ENCODE measurements at places on chromosomes 2 and 18.
A peak's percentile ranks its signal among the peaks of the same experiment; 100 is the strongest.

DNA sequence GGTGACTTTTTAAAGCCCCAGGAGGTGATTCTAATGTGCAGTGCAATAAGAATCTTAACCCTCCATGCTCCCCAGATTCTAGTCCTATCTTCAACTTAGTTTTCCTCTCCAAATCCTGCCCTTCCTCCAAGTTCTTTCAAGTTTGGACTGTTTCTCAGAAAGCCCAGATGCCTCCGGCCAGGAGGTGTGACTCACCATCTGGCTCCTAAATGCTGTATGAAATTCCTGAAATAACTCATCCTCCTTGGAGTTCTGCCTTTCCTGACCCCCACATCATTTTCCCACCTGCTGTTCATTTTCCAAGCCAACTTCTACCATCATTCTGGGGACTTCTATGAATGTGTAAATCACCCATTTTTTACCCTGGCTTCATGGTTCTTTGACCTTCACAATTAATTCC is 118.2 kb upstream of the NOL4 start:
- DNase-seq: peak; percentile 64

DNA sequence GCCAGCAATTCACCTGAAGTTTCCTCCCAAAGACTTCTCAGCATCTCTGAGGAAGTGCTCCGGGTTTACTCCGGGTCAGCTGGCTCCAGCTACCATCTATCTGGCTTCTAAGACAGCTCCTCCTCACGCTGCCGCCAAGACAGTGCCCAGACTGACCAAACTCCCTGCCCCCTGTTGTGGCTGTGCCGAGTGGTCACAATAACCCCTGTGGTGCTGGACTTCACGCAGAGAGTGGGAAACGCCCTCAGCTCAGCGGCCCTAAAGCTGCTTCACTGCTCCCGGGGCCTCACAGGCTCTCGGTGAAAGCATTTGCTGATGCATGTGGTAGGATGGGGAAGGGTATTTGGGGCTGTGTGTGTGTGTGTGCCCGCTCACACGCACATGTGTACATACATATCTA is 154.8 kb upstream of the ZNF236 start:
- no peak for DNase-seq

DNA sequence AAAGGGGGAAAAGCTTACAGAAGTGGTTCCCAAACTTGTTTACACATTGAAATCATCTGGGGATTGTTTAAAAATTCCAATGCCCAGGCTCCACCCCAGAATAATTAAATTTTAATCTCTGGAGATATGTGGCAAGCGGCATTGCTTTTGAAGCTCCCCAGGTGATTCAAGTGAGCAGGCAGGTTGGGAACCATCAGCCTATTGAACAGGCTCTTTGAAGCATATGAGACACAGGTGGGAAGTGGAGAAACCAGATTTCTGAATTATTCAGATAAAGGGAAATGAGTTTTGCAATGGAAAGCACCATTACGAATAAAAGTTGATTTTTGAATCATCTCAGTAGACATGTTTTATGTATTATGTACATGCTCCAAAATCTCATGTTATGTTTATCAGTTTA is 57.6 kb upstream of the NOSTRIN start:
- DNase-seq: no peak

DNA sequence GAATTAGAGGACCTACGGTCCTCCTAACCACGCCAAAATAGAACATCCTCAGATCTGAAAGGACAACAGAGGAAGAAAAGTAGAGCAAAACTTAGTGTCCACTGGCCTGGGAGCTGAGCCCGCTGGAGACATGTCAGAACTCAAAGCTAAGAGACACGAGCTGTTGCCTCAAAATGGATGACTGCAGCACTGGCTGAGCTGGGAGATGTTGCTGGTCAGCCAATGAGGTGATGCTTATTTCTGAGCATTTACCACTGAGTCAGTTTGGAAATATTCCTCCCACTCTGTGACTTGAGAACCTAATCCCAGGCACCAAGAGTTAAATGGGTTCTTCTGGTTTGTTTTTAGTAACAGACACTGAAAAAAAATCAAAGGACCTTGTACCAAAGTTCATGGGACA is 32.6 kb downstream of the FBXO15 start:
- no peak for DNase-seq

DNA sequence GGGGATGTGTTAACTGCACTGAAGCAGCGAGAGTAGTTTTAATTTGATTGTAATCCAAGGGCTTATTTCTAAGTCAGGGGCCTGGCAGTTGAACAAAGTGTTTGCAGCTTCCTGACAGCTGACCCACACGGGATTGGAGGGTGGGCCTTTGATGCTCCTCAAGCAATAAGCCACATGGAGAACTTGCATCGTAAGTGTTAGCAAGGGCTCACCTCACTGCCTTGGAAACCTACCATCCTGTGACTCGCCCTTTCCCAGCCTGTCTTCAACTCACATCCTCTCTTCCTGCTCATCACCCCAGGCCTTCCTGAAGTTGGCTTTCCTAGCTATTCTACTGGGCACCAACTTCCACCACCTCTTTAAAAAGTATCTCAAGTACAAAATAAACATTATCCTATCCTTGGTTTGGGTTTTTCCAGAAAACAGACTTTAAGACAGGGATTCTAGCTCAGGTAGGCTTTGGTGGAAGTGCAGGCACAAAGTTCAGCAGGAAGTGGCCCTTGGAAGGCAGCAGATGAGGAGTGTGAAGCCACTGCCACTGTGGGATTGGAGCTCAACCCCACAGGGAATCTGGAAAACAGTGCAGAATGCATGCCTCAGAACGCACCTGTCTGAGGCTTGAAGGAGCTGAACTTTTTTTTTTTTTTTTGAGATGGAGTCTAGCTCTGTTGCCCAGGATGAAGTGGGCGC is 31.6 kb downstream of the B3GNT2 start:
- no peak for DNase-seq

DNA sequence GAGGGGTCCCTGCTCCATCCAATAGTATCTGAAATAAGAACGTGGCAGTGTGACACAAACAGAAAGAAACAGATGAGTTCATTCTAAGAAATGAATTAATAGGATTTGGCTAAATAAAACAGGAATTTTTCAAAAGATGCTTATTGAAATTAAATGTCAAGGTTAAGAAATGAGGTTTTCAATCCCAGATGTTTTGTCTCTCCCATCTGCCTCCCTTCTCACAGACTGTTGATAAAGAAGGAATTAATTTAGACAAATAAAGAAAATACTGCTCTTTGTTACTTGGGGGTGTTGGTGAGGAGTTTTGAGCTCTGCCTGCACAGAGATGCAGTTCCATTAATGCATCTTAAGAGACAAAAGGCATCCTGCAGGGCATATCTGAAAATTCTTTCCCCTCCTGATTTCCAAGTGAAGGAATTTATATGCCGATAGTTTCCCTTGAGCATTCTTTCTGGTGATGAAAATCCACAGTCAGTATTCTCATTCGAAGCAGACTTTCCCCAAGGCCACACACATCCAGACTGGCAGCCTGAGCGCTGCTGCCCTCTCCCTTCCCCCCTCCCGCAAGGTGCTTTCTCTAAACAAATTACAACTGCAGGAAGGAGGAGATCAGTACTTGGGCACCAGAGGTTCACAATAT is 385.4 kb upstream of the RND3 start:
- DNase-seq: no peak

DNA sequence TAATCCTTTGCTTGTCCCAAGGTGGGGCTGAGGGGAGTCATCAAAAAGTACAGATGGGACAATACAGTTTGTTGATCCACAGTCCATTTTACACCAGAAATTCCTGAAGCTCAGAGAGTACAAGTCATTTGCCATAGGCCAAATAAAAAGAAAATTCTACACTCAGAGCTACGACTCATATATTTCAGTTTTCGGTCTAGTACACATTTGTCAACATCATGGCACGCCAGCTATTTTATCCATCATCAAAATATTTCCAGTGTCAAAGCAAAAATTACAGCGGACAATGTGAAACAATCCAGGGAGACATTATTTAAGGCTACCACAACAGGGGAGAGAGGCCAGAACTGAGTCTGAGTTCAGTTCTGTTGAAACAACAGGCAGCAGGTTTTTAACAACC is 587.5 kb upstream of the DSEL start:
- no peak for DNase-seq

GRCh38 chr2:191638079-191638801 is 39.7 kb upstream of the NABP1 start:
- no peak for DNase-seq

GRCh38 chr18:53253789-53254188 is 913.8 kb downstream of the DCC start:
- DNase-seq: no peak

DNA sequence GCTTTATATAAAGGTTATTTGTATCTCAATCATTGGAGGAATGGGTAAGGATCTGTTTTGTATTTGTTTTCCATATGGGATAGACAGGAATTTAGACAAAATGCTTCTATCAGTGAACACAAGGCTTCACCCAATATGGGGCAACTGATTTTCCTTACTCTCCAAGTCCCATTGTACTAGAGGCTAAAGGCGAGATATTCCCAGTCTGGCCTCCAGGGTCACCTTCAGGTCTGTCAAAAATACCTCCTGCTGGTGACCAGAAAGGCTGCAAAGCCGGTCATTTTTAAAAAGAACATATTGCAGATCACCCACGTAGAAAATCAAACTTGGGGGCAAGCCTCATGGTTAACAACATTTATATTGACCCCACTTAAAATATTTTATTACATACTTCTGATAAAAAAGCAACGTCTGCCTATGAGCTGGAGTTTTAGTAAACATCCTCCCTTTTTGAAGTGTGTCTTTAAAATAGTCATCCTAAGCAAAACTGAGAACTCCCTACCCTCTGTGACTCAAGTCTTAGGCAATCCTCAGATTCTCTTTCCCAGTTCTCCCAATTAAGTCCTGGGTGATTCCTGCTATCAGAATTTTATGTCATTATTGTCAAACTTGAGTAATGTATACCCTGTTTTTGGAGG is 276.6 kb downstream of the MREG start:
- DNase-seq: peak; percentile 56

GRCh38 chr2:74205596-74205995 is 7.2 kb downstream of the MTHFD2 start:
- DNase-seq: no peak

GRCh38 chr2:167686691-167687090 is 560.7 kb downstream of the STK39 start:
- DNase-seq: no peak

DNA sequence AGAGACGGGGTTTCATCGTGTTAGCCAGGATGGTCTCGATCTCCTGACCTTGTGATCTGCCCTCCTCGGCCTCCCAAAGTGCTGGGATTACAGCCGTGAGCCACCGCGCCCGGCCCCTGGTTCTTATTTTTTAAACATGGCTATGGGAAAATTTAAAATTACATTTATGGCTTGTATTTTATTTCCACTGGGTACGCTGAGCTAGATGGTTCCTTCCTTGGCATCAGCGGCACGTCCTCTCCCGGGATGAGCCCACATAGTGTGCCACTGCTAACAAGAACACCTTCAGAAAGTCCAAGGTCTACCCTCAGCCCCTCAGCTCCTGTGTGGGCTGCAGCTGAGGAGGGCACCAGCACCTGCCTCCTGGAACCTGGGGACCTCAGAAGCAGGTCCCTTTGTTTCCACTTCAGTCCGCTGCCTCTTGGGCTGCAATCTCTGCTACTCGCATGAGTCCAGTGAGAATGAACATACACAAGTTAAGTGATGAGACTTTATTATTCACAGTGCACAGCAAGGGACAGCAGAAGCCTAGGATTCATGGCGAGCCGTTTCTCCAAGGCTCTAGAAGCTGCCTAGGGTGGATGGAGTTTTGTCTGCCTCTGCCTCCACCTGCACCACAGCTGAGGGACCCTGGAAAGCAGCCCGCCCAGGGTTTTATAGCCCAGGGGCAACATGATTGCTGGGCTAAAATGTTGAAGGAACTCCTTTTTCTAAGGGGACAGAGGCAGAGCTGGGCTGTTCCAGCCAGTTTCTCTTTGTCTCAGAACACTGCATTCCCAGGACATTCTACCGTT is 107.5 kb upstream of the TEX51 start:
- no peak for DNase-seq

DNA sequence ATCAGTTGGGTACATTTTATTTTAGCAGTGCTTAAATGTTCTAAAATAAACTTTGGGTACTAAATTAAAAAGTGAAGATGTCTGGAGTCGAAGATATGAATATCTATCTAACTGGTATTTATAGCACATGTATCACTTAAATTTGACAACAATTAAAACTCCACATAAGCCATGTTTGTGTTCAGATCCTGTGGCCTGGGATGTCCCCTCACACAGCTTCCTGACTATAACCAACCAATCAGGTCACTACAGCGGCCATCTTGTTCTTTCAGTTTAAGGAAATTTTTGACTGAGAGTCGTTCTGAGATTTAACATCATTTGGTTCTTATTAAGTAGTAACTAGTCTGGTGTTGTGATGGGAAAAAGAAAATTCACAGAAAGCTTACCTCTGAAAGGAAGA is 170.7 kb upstream of the NRP2 start:
- DNase-seq: no peak

DNA sequence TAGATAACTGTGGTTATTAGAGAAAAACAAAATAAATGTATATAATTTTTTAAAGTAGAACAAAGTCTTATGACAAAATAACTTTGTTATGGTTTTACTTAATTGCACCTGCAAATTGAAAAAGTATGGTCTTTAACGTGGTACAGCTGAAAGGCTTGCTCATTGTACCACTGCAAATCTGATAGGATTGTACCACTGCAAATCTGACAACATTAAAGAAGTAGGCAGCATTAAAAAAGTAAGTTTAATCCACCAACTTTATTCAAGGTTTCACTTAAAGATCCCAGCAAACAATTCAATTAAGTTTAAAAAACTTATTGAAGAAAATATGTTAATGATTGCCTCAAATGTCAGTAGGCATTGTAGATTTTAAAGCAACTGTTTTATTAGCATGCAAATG is 4.7 kb downstream of the SP5 start:
- DNase-seq: no peak

DNA sequence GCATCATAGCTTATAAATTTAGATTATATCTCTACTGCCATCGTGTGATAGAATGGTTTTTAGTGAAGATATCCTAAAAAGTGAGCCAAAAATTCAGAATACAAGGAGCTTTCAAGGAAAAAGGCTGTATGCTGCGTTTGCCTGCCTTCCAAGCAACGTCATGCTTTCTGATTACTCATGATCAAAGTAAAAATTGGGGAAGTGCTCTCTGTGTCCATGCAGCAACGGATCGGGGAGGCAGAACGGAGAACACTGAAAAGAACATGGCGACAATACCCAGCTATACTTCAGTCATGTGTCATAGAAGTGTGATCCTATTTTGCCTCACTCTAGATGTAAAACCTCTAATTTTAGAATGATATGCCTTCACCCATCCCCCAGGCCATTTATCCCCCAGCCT is 185.7 kb downstream of the SUCLG1 start:
- DNase-seq: no peak

DNA sequence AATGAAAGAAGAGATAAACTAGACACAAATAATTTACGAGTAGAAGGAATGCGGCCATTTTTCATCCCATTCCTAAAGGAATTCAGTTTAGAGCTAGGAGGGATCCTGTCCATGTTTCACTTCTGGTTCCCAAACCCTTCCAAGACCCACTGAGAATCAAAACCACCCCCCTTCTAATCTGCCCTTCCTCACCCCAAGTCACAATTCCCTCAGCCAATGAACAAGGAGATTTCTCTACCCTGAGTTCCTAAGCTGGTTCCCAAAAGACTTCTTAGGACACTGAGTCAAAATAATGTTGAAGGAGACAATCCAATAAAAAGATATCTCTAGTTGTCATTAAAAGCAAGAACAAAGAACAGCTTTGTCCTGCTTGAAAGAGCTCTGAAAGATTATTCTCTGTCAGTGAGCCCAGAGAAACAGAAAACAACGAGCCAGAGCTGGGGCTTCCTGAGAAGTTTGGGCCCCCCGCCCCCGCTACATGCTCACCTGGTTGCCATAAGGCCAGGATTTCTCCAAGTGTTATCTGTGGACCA is 45.7 kb downstream of the STK39 start:
- DNase-seq: no peak

Data from HS-5 (cell line).